SK-N-SH treated with all-trans-retinoic acid at 6 μM for 48 hours (cell line): ENCODE measurements at places on chromosomes 1 and 21.
A peak's percentile ranks its signal among the peaks of the same experiment; 100 is the strongest.

GRCh38 chr1:110186558-110186957, 23.6 kb upstream of the KCNC4 start:
- no peak for ATAC-seq

DNA sequence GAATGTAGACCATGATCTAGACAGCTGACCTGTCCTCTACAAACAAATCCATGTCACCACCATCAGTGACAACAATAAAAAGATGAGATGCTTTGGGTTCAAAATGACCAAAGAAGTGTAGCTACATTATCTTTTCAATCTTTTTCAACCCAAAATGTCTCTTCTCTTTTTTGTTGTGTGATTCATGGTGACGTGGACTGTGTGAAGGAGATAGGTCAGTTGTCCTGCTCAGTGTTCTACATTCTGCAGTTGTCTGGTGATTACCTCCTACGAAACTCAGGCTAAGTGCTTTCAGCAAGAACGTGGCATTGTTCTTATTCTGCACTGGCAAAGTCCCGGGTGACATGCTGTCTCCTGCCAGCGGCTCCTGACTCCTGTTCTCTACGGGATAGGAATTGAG, 73.1 kb downstream of the PRKAB2 start:
- ATAC-seq = no peak

DNA sequence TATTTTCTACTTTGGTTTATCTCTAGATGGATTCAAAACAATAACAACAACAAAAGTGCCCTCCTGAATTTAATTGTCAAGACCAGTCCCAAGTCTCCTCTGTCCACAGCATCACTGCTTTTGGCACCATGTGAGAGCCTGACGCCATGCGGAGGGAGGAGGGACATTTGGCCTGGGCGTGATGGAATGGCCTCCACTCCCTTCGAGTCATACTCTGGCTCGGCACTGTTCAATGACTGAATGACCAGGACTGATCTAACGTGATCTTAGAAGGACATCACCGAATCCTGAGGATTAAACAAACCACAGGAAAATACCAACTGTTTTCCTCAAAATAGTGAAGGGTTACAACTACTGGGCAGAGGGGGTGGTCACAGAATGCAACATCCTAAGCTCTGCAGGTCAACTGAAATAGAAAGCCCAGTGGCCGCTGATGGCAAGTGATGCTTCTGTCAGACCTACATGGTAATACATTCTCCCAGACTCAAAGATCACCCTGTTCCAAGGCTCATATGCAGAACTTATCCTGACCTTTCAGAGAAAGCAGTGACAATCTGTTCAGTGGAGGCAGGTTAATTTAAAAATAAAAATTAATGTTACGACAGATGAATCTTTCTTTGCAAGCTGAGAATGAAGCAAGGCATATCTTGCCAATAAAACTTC, 19.1 kb downstream of the SRSF4 start:
- ATAC-seq = no peak

- ATAC-seq = no peak
These were observed 16.0 kb downstream of the PLCH2 start for GRCh38 chr1:2492091-2492490.

DNA sequence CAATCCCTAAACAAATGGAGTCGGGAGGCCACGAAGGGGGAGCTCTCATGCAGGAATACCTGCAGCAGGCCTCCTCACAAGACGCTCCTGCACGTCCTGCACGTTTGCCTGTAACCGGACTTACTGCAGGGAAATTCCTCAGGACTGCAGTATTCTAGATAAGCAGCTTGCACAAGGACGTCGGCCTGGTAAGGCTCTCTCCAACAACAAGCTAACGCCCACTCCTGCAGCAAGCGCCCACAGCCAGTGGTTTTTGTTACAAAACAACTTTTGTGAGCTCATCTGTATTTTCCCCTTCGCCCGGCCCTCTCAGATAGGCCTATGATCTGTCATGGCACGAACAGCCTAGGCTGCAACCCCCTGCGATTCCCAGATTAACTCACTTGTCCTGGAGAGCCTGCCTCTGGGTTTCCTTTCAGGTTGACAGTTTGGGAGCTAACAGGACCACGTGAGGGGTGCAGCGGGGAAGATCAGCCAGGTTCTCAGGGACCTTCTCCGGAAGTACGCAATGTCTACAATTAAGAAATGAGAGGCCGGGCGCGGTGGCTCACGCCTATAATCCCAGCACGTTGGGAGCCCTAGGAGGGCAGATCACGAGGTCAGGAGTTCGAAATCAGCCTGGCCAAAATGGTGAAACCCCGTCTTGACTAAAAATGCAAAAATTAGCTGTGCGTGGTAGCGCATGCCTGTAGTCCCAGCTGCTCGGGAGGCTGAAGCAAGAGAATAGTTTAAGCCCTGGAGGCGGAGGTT, 921 bp upstream of the MIB2 start:
- peak; percentile 2; the same call in 2 of the 3 replicates for ATAC-seq

GRCh38 chr1:101154547-101154946, 82.3 kb upstream of the S1PR1 start:
- ATAC-seq = no peak

DNA sequence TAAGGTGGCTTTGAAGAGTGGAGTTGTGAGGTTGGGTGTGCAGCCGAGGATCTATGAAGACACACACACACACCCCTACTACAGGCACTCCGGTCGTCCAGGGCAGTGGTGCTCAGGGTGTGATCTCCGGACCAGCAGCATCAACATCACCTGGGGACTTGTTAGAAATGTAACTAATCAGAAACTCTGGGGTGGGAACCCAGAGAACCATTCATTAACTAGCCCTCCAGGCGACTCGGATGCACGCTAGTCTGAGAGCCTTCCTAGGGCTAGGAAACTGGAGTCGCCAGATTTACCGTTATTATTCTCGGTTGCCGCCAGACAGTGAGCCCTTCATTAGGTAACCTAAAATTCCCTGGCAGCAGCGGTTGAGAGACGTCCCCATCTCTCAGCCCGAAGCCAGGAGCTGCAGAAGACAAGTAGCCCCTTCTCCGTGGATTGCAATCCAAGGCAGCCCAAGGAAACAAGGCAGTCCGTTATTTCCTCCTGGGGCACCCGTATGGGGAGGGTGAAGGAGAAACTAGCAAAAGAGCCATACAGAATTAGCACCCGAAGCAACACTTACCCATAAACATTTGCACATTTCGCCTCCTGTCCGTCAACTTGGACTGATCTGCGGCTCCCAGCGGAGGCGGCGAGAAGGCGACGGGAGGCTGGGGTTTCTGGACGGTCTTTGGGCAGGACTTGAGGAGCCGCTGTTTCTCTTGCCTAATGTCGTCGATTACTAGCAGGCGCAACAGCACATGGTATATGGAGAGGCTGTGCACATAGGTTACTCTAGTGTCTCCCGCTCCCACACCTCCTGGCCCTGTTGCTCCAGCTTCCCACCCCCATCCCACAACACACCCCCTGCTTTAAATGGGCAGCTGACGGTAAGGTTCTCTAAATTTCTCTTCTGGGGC, 2.9 kb upstream of the CCN1 start:
- ATAC-seq = peak; percentile 15

GRCh38 chr1:24186993-24187790, at the start of gene IFNLR1:
Gene IFNLR1 (minus strand): TSS chr1:24187289. CDS start chr1:24187248, 41 bp downstream.
- ATAC-seq = peak; percentile 78

- no peak for ATAC-seq
These were observed 1.1 kb downstream of the GPR25 start for GRCh38 chr1:200873671-200874397.

- no peak for ATAC-seq
These were observed 121.1 kb upstream of the SYT6 start for GRCh38 chr1:114274621-114275317.

DNA sequence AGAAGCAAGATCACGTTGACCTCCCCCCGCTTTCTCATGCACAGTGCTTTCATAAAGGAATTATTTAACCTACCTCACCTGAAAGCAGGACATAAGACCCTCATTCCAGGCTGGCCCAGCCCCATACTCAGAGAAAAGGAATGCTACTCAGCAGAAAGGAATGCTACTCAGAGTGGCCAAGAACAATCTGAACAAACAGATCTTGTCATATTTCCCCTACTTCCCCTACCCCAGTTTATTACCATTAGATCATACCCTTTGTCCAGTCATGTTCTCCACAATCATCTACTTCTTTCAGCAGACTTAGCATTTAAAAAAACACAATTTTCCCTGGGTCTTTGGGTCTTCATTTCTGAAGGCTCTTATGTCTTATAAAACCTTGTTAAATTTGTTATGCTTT, 89.8 kb downstream of the SLC16A1 start:
- peak; percentile 90 for ATAC-seq

DNA sequence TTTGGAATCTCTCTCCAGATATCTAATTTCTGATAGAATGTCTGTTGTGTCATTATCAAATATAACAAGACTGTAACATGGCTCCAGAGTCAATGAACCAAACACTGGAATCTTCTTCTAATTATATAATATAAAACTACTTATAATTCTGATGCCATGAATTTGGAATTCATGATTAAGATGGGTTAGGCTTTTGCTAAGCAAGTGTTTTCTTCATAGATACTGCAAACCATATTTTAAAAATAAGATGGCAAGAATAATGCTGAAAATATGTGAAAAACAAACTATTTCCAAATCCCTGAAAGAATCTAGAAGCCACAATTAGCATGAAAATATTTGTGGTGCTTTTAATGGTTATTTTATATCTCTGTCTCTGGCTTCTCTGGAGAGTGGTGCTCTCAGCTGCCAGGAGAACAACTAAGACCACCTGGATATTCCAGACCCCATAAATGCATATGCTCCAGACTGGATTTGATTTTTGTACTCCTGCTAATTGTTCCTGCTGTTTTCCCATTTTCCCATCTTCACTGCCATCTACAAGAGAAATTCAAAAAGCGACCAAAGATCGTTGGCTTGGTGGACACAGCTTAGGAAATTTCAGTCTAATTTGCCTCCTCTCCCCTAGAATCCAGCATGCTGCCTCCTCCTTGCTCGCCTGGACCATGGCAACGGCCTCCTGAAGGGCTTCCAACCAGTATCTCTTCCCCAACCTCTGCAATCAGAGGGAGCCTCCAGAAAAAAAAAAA, 418.9 kb downstream of the SETD4 start:
- ATAC-seq = peak; percentile 78

GRCh38 chr1:24732186-24732885, 12.9 kb upstream of the CLIC4 start:
- ATAC-seq = no peak

- ATAC-seq = peak; percentile 40; the same call in 1 of the 3 replicates
These were observed 53.3 kb upstream of the FAM89A start for GRCh38 chr1:231093156-231093922.

- no peak for ATAC-seq
These were observed 56.1 kb downstream of the FOXO6 start for GRCh38 chr1:41417335-41417682.

- ATAC-seq = no peak
These were observed 17.4 kb downstream of the WDR4 start for GRCh38 chr21:42861848-42862400.

GRCh38 chr1:201320168-201320788, 37.0 kb downstream of the PKP1 start:
- ATAC-seq = no peak; the same call in 2 of the 3 replicates

DNA sequence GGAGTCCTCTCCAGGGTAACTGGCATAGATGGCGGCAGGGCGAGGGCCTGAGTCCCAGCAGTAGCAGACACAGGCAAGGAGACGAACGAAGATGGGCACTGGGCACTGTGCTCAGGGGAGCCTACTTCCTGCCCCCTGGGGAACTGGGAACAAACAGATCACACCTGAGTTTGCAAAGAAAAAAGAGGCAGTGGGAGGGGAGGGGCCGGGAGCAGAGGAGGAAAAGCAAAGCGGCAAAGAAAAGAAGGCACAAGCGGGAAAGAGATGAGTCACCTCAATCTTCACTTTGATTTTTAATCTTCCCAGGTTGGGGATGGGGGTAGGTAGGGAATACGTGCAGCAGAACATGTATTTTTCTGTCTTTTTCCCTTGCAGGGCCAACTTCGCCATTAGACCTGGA, 44.0 kb downstream of the ZSCAN20 start:
- ATAC-seq = no peak

- peak; percentile 8; the same call in 2 of the 3 replicates for ATAC-seq
These were observed 154.3 kb downstream of the PLXNA2 start for GRCh38 chr1:208089761-208090370.

GRCh38 chr1:81757398-81758020, 43.2 kb upstream of the ADGRL2 start:
- no peak for ATAC-seq

DNA sequence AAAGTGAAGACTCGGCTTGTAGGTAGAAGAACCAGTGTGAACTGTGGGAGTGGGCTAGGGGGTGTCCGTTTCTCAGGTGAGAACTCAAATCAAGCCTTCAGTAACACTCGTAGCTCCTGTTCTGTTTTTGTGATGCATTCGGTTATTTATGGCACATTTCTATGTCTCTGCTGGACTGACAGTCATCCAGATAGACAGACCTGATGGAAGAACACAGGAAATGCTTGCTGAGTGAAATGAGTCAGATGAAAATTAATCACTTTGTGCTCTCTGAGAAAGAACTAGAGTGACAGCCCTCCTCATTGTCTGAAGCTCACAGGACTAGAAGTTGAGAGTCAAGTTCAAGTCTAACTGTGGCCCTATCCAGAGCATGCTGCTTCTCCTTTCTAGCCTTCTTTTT, 360.1 kb upstream of the PLXNA2 start:
- peak; percentile 63 for ATAC-seq

GRCh38 chr1:26352338-26352679, 1.6 kb downstream of the CRYBG2 start:
- no peak for ATAC-seq

GRCh38 chr21:45482899-45483821, 59.1 kb downstream of the SLC19A1 start:
- ATAC-seq = no peak
